ENCODE measurements at places on chromosomes 1 and 21.

- no peak for DNase-seq
Observed at GRCh38 chr1:226948996-226949395, 8.9 kb downstream of the COQ8A start.

- DNase-seq, result no peak
Observed at GRCh38 chr1:161164901-161165610, 1.2 kb upstream of the PPOX start.

- no peak for DNase-seq
Observed at GRCh38 chr1:74368335-74368734, 133.1 kb downstream of the TNNI3K start.

DNA sequence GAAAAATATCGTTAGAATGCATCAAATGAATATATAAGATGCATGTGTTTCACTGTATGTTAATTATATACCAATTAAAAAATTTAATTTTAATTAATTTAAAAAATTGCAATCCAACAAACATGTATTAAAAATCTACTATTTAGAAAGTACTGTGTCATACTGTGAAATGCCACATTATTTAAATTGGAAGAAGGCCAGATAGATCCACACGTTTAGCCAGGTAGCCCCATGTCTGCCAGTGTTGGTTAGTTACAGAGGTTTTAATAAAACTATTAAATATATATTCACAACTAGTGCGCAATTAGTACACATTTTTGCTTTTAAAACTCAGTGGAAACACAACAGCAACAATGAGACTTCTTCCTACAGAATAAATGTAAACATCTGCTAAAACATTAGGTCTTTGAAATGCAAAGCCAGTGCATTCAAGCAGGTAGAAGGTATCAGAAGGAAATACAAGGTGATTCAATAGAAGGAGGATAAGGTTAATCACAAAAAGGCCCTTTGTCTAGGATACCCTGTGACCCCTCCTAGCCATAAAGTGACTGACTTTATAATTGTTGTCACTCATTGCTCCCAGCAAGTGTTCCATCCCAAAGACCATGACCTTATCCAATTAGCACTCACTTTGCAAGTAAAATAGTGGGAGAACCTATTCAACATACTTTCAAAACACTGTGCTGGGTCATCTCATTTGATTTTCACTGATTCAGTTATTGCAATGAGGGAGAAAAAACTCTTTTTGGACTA, 211.5 kb downstream of the TTLL7 start:
- no peak for DNase-seq

DNA sequence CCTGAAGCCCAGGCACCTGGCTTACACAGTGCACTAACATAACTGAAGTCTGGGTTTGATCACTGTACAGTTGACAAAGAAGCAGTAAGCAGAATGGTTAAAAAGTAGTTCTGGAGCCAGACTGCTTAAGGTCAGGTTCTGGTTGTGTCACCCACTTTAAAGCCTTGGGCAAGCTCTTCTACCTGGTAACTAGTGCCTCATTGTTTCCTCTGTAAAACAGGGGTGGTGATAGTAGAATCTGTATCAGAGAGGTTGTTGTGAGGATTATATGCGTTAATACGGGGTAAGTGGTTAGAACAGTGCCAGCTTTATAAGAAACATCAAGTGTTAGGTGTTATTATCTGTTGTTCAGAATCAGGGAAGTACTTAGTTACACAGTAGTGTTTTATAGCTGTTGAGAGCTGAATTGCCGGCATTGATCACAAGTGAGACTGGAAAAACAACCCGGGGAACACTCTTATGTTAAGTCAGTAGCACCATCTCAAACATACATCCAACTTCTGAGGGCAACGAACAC, 3.7 kb downstream of the BACH1 start:
- DNase-seq, result no peak

- peak; percentile 37 for DNase-seq
Observed at GRCh38 chr1:43293896-43294760, 6.7 kb upstream of the TIE1 start.

- peak; percentile 44 for DNase-seq
Observed at GRCh38 chr1:201021630-201022492, 1.7 kb downstream of the KIF21B start.

GRCh38 chr1:231497629-231498152, 30.8 kb upstream of the TSNAX start:
- no peak for DNase-seq

DNA sequence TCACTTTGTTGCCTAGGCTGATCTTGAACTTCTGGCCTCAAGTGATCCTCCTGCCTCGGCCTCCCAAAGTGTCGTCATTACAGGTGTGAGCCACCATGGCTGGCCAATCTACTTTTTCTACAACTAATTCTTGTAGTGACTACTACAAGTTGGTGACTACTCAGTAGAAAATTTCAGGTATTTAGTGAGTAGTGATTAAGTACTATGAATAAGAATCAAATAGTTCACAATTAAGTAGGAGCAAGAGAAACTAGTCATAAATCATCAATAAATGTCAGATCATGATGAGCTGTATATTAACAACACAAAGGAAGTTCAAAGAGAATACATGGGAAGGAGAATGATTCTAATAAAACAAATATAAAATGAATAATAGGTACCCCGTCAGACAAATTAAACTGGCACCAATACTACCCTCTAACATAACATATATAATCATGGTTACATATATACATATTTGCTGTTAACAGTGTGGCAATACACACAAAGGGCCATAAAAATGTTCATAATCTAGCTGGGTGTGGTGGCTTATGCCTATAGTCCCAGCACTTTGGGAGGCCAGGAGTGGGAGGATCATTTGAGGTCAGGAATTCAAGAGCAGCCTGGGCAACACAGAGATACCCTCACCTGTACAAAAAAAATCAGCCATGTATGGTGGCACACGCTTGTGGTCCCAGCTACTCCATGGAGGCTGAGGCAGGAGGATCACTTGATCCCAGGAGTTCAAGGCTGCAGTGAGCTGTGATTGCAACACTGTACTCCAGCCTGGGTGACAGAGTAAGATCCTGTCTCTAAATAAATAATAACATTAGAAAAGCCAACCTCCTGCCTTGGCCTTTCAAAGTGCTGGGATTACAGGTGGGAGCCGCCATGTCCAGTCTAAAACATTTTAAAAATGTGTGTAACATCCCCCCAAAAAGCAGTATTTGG, 19.1 kb downstream of the YY1AP1 start:
- DNase-seq, result no peak

- no peak for DNase-seq
Observed at GRCh38 chr1:207407655-207408260, 46.4 kb upstream of the CR2 start.

GRCh38 chr1:71424536-71424935, 343.7 kb upstream of the ZRANB2 start:
- no peak for DNase-seq

- no peak for DNase-seq
Observed at GRCh38 chr1:110292031-110292741, 47.0 kb upstream of the RBM15 start.

- peak; percentile 90 for DNase-seq
Observed at GRCh38 chr1:24705260-24706073, 39.8 kb upstream of the CLIC4 start.

- DNase-seq, result no peak
Observed at GRCh38 chr1:37755951-37756560, 8.9 kb downstream of the EPHA10 start.

- no peak for DNase-seq
Observed at GRCh38 chr1:160103658-160104408, 5.4 kb upstream of the IGSF8 start.

DNA sequence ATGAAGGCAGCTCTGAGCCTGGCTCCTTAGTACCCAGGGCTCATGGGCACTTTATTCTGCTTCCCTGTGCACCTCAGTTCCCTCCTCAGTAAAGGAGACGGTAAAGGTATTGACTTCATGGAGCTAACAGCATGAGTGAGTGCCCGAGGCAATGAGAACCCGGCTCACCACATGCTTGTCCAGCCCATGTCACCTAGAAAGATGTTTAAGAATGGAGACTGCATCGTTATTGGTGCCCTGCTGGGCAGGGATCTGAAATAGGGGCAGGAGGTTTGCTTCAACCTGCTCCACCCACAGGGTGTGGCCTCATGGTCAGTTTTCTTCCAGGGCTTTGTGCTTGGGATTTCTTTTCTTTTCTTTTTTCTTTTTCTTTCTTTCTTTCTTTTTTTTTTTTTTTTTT, 7.0 kb upstream of the KCNE1 start:
- DNase-seq, result no peak

- DNase-seq, result no peak
Observed at GRCh38 chr1:14800500-14801076, 202.1 kb downstream of the KAZN start.

Measured in neural progenitor cell (in vitro differentiated cells).